ENCODE measurements at places on chromosomes 16 and 17. TPM values are rescaled to one million over a fixed set of nuclear protein-coding genes. Genes with fewer than 3 reads are reported as not detected.

- H3K4me1 ChIP-seq = peaks cover 67% of the 10 kb centered on the region
- no peaks in the 10 kb centered on the region for H3K36me3 ChIP-seq
- no peak overlapping the region for H3K4me3 ChIP-seq
- no peak for DNase-seq
- no peak overlapping the region for H3K27ac ChIP-seq
Measured at GRCh38 chr17:78340183-78340955, 19.5 kb downstream of the SOCS3 start.

DNA sequence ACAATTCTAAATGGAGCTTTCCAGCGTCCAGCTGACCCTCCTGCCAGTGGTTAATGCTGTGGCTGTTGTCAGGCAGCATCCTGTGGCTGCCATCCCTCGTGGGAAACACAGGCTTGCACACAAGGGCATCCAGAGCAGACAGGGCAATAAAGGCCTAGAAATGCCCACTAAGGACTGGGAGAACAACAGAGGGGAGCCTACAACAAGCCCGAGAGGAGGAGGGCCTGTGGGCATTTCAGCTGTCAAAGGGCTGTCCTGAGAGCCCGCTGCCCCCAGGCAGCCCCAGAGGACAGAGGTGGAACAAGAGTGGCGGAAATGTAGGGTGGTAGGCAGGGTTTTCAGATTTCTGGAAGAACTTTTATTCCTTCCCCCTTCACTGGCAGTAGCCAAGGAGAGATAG is 81.1 kb downstream of the TNRC6C start:
- no peak overlapping the region for H3K4me3 ChIP-seq
- no peaks in the 10 kb centered on the region for H3K27me3 ChIP-seq
- no peak overlapping the region for H3K27ac ChIP-seq
- no peaks in the 10 kb centered on the region for H3K4me1 ChIP-seq
- peaks cover 38% of the 10 kb centered on the region for H3K36me3 ChIP-seq

DNA sequence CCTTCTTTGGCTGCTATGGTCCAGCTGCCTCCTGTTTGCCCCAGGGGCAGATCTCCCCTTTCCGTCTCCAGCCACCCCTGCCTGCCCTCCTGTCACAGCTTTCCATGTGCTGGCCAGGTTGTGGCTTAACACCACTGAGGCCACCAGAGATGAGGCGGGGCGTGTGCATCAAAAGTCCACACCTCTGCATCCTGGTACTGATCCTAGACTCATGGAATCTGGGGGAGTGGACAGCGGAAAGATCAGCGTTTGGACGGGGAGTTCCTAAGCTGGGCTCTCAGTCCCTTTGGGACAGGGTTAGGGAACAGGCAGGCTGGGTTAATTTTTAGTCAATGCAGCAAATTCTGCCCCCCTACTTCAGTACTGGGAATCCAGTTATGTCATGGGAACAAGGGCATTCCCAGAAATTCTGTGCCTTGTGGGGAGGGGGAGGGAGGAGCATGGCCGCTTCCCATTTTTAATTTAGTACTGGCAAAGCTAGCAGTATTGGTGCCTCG is 3.9 kb downstream of the IGFBP4 start:
- peaks cover 29% of the 10 kb centered on the region for H3K27me3 ChIP-seq
- no peak for DNase-seq
- H3K4me3 ChIP-seq = no peak overlapping the region
- no peaks in the 10 kb centered on the region for H3K36me3 ChIP-seq

GRCh38 chr16:3661311-3661710 is 6.8 kb downstream of the DNASE1 start:
- peaks cover 20% of the 10 kb centered on the region for H3K36me3 ChIP-seq
- no peak for DNase-seq
- peaks cover 13% of the 10 kb centered on the region for H3K4me1 ChIP-seq
- H3K27me3 ChIP-seq = no peaks in the 10 kb centered on the region
- no peak overlapping the region for H3K27ac ChIP-seq

DNA sequence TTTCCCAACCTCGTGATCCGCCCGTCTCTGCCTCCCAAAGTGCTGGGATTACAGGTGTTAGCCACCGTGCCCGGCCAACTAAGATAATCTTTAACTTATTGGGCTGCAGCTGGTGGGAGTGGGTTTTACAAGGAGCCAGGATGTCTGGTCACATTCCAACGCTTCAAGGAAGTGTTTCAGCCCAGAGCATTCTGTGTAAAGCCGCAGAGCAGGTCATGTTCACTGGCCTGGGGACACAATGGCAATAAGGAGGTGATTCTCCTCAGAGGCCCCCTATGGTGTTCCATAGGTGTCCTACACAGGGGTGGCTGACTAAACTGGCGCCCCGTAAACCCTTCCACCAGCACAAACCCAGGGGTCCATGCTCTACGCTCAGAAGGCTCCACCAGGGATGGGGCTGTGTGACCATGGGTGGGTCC is 1.2 kb downstream of the QPRT start:
- no peaks in the 10 kb centered on the region for H3K27me3 ChIP-seq
- H3K27ac ChIP-seq = no peak overlapping the region
- no peaks in the 10 kb centered on the region for H3K36me3 ChIP-seq
- DNase-seq = no peak

- no peak for DNase-seq
- H3K27ac ChIP-seq = no peak overlapping the region
- no peak overlapping the region for H3K4me3 ChIP-seq
- H3K4me1 ChIP-seq = no peaks in the 10 kb centered on the region
- no peaks in the 10 kb centered on the region for H3K27me3 ChIP-seq
Measured at GRCh38 chr16:17277981-17278381, 192.8 kb downstream of the XYLT1 start.

GRCh38 chr16:12323007-12323758 is 346.6 kb downstream of the SNX29 start:
- H3K27ac ChIP-seq = peak overlapping the region; percentile 67
- no peak overlapping the region for H3K4me3 ChIP-seq
- H3K27me3 ChIP-seq = no peaks in the 10 kb centered on the region
- DNase-seq = peak; percentile 36

- H3K4me1 ChIP-seq = peaks cover 24% of the 10 kb centered on the region
- H3K27me3 ChIP-seq = no peaks in the 10 kb centered on the region
- H3K27ac ChIP-seq = no peak overlapping the region
- H3K36me3 ChIP-seq = no peaks in the 10 kb centered on the region
- no peak for DNase-seq
- H3K4me3 ChIP-seq = no peak overlapping the region
Measured at GRCh38 chr16:31484491-31485171, 1.7 kb downstream of the SLC5A2 start.

- H3K27ac ChIP-seq = no peak overlapping the region
- H3K36me3 ChIP-seq = no peaks in the 10 kb centered on the region
- no peaks in the 10 kb centered on the region for H3K27me3 ChIP-seq
- no peak overlapping the region for H3K4me3 ChIP-seq
- no peaks in the 10 kb centered on the region for H3K4me1 ChIP-seq
- DNase-seq = no peak
Measured at GRCh38 chr17:55584861-55585260, 73.6 kb upstream of the SMIM36 start.

DNA sequence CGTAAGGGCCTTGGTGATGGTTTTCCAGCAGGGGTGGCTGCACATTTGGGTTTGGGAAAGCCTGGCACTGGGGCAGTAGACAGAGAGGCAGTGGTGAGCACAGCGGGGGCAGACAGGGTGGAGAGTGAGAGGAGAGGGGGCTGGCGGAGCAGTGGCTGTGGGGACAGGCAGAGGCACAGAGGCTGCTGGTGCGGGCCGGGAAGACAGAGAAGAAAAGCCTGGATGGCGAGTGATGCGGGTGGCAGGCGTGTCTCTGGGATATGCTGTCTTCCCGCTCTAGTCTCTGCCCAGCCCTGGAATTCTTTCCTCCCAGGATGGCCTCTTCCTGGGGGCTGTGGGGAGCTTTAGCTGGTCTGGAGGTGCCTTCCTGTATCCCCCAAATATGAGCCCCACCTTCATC is 16.9 kb downstream of the ITGAD start:
- no peak for DNase-seq
- H3K36me3 ChIP-seq = no peaks in the 10 kb centered on the region
- no peak overlapping the region for H3K27ac ChIP-seq
- no peak overlapping the region for H3K4me3 ChIP-seq
- no peaks in the 10 kb centered on the region for H3K27me3 ChIP-seq
- peaks cover 14% of the 10 kb centered on the region for H3K4me1 ChIP-seq

- no peaks in the 10 kb centered on the region for H3K4me1 ChIP-seq
- H3K27me3 ChIP-seq = no peaks in the 10 kb centered on the region
- no peak for DNase-seq
- no peak overlapping the region for H3K4me3 ChIP-seq
- H3K36me3 ChIP-seq = no peaks in the 10 kb centered on the region
- H3K27ac ChIP-seq = no peak overlapping the region
Measured at GRCh38 chr17:31605761-31606160, 214.3 kb downstream of the RAB11FIP4 start.

DNA sequence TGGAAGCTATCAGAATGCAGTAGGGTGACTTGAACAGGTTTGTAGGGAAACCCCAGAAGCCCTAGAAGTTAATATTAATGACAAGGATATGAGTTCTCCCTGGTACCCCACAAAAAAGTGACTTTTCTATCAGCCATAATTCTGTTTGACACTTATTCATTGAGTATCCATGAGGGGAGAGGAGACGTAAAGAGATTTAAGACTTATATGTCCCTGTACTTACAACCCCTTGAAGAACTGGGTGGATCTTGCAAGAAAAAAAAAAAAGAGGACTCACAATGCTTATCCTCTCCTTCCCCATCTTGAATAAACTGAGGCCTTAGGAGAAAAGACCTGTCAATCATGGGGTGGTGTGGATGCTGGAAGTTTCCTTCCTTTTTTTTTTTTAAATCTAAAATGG is 203.5 kb downstream of the CBLN1 start:
- H3K4me3 ChIP-seq = no peak overlapping the region
- H3K4me1 ChIP-seq = no peaks in the 10 kb centered on the region
- H3K27me3 ChIP-seq = peaks cover 4% of the 10 kb centered on the region
- H3K27ac ChIP-seq = no peak overlapping the region
- DNase-seq = no peak

GRCh38 chr17:19857640-19858039 is 10.1 kb downstream of the ULK2 start:
- DNase-seq = no peak
- no peaks in the 10 kb centered on the region for H3K36me3 ChIP-seq
- no peak overlapping the region for H3K4me3 ChIP-seq
- H3K4me1 ChIP-seq = no peaks in the 10 kb centered on the region
- H3K27me3 ChIP-seq = no peaks in the 10 kb centered on the region

DNA sequence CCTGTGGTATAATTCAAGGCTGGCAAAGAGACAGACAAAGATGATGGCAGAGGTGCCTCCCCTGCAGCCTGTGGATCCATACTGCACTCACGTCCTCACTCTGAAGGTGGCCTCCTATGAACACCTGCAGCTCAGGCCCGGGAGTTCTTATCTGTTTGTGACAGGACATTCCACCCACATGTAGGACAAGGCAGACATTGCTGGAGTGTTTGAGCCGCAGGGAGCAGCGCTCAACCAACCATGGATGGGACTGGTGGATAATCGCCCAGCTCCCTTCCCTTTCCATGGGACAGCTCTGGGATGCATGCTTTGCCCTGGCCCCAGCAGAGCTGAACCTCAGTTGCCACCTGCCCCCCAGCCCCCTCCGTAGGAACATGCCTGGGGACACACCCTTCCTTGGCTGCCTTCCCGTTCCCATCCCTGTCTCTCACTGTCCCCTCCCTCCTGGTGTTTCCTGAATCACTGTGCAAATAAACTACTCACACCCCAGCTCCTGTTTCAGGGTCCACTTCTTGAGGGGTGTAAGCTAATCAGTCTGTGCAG is 22.2 kb downstream of the ITPRIPL2 start:
- H3K27ac ChIP-seq = no peak overlapping the region
- H3K4me1 ChIP-seq = no peaks in the 10 kb centered on the region
- no peaks in the 10 kb centered on the region for H3K27me3 ChIP-seq
- H3K4me3 ChIP-seq = no peak overlapping the region

DNA sequence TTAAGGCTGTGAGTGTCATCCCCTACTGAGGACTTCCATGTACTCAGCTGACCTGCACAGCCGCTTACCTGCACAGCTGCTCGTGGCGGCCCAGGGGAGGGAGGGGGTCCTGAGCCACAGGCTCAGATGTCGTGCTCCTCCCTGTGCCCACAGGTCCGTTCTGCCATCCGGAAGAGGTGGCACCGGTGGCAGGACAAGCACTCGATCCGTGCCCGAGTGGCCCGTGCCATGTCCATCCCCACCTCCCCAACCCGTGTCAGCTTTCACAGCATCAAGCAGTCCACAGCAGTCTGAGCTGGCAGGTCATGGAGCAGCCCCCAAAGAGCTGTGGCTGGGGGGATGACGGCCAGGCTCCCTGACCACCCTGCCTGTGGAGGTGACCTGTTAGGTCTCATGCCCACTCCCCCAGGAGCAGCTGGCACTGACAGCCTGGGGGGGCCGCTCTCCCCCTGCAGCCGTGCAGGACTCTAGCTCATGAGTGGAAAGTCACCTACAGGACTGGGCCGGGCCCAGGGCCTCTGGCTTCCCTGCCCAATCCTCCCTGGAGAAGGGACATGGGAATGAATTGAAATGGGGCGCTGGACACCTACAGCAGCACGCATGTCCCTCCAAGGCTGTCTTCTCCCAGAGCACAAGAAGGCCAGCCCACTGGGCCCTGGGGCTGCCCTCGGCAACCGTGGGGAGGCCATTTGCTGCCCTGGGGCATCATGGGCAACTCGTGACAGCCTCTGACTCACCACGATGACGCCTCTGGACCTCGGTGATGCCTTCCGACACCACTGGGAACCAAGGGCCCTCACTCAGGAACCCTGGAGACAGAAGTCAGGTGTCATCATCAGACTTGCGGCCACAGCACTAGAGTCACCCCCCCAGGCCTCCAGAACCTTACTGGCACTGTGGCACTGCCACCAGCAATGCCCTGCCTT is 9.9 kb upstream of the SPPL2C start:
- no peaks in the 10 kb centered on the region for H3K4me1 ChIP-seq
- no peak overlapping the region for H3K4me3 ChIP-seq
- DNase-seq = no peak
- no peak overlapping the region for H3K27ac ChIP-seq

- no peak overlapping the region for H3K4me3 ChIP-seq
- no peaks in the 10 kb centered on the region for H3K36me3 ChIP-seq
- no peaks in the 10 kb centered on the region for H3K27me3 ChIP-seq
- no peak for DNase-seq
- no peaks in the 10 kb centered on the region for H3K4me1 ChIP-seq
- no peak overlapping the region for H3K27ac ChIP-seq
Measured at GRCh38 chr17:51818777-51819176, 339.7 kb downstream of the CA10 start.

GRCh38 chr17:72862276-72862999 is 230.1 kb downstream of the SLC39A11 start:
- H3K27me3 ChIP-seq = no peaks in the 10 kb centered on the region
- H3K27ac ChIP-seq = no peak overlapping the region
- no peak for DNase-seq
- H3K4me1 ChIP-seq = no peaks in the 10 kb centered on the region
- H3K36me3 ChIP-seq = no peaks in the 10 kb centered on the region

GRCh38 chr17:40301315-40301714 is 7.7 kb upstream of the RARA start:
- H3K27ac ChIP-seq = no peak overlapping the region
- no peaks in the 10 kb centered on the region for H3K36me3 ChIP-seq
- no peak overlapping the region for H3K4me3 ChIP-seq
- peaks cover 10% of the 10 kb centered on the region for H3K4me1 ChIP-seq
- H3K27me3 ChIP-seq = no peaks in the 10 kb centered on the region
- no peak for DNase-seq

Gene MT3
- 0.66 TPM for total RNA-seq

Gene LRRC36
- not detected for total RNA-seq

Gene KRT32
- not detected for total RNA-seq

Gene CBFB
- 115 TPM for total RNA-seq

Gene HOXB7
- 0.60 TPM for total RNA-seq

Gene ESRP2
- total RNA-seq = 0.62 TPM

Gene FLYWCH1
- total RNA-seq = 117 TPM

Gene NACA2
- total RNA-seq = not detected

Gene CPHXL2
- not detected for total RNA-seq

Gene PRCD
- total RNA-seq = 0.91 TPM

Gene THUMPD1
- 57.0 TPM for total RNA-seq

Gene GSG1L
- total RNA-seq = not detected

Gene MT1E
- 1.9 TPM for total RNA-seq

All from T-cell (primary cell).